Hepatocyte (in vitro differentiated cells): ENCODE measurements at places on chromosomes 2 and 18. TPM values are rescaled to one million over a fixed set of nuclear protein-coding genes. Genes with fewer than 3 reads are reported as not detected.
A peak's percentile ranks its signal among the peaks of the same experiment; 100 is the strongest.

- no peak for DNase-seq
These were observed 53.9 kb upstream of the PXDN start for GRCh38 chr2:1798115-1798784.

DNA sequence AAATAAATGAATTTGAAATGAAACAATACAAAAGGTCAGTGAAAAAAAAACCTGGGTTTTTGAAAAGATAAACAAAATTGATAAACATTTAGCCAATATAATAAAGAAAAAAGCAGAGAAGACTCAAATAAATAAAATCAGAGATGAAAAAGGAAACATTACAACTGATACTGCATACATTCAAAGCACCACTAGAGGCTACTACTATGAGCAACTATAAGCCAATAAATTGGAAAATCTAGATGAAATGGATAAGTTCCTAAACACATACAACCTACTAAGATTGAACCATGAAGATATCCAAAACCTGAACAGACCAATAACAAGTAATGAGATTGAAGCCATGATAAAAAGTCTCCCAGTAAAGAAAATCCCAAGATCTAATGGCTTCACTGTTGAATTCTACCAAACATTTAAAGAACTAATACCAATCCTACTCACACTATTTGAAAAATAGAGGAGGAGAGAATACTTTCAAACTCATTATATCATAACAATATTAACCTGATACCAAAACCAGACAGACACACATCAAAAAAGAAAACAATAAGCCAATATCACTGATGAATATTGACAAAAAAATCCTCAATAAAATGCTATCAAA is 80.8 kb upstream of the CERS6 start:
- DNase-seq = no peak

- DNase-seq = no peak
These were observed 879 bp upstream of the EPAS1 start for GRCh38 chr2:46296216-46296839.

DNA sequence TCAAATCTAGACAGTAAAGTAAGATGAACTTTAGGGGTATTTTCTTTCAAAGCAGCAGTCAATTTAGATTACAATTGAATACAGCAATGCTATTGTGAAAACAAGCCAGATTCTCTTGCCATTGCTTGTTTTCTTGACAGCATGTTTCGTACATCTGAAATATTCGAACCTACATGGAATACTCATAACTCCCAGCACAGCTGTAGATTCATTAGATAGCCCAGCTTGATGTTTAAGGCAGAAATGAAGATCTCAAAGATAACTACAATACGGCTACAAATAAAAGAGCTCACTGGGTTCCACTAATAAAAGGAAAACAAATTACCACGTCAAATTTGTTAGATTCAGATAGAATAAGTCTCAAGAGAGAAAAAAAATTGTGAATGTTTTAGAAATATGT is 208.8 kb downstream of the WDPCP start:
- no peak for DNase-seq

GRCh38 chr2:119407430-119408220 is 24.0 kb upstream of the TMEM37 start:
- DNase-seq = peak; percentile 76

DNA sequence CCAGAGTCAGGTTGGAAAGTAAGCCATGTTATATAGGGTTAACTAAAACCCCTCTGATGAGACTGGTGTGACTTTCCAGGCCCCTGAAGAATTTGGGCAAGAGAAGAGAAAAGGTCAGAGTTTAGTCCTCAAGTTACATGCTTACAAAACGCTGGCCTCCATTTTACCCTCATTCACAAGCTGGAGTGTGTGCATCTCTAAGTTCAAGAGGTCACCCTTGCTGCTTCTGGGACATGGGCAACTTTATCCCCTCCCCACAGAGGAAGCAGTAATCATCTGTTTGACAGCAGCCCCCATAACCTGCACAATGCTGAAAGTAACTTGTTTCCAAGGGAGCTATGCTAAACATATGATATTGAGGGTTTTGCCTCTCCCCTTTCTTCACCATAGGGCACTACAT is 85.2 kb upstream of the CCDC195 start:
- DNase-seq = no peak

DNA sequence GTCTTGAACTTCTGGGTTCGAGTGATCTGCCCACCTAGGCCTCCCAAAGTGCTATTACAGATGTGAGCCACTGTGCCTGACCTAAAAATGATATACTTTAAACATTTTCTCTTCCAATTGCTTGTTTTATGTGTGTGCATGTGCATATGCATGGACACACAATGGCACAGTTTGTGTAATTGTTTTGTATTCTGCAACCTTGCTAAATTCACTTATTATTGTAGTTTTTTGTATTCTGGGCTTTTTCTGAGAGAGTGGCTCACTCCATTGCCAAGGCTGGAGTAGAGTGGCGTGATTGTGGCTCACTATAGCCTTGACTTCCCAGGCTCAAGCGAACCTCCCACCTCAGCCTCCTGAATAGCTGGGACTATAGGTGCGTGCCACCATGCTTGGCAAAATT is 8.1 kb downstream of the HAT1 start:
- no peak for DNase-seq

DNA sequence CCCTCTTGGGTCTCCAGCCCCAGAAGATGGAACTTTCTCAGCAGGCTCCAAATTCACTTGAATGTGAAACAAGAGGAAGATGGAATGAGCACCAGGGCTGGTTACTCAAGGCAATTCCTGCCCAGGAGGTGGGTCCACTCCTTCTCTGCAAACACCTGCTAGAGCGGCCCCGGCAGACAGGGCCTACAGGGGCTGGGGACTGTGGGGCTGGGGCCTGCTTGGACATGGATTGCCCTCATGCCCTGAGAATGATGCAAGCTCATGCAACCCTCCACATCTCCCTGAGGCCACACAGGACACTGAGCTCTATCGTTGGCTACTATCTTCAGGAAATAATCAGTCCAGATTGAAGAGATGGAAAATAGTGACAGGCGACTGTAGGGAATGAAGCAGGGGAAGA is 39.1 kb downstream of the TFCP2L1 start:
- DNase-seq = no peak

GRCh38 chr2:16393500-16394071 is 272.0 kb downstream of the CYRIA start:
- peak; percentile 10 for DNase-seq

- no peak for DNase-seq
These were observed 91.3 kb downstream of the FAM117B start for GRCh38 chr2:202726070-202726469.

DNA sequence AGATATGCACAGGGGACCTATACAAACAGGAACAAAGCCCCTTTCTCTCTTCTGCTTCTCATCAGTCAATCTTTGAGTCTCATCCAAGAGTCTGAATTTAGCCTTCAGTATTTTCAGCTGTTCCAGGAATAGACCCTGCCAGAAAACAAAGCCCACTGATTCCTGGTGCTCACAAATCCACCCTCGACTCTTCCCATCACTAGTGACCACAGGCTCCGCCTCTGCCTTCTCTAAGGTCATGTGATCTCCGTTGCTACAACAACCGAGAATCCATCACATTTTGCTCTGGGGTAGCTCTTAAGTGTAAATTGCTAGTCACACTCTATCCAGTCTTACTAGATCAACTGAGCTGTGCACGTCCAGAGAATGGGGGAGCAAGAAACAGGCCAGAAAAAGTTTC is 46.4 kb upstream of the SPTBN1 start:
- no peak for DNase-seq

DNA sequence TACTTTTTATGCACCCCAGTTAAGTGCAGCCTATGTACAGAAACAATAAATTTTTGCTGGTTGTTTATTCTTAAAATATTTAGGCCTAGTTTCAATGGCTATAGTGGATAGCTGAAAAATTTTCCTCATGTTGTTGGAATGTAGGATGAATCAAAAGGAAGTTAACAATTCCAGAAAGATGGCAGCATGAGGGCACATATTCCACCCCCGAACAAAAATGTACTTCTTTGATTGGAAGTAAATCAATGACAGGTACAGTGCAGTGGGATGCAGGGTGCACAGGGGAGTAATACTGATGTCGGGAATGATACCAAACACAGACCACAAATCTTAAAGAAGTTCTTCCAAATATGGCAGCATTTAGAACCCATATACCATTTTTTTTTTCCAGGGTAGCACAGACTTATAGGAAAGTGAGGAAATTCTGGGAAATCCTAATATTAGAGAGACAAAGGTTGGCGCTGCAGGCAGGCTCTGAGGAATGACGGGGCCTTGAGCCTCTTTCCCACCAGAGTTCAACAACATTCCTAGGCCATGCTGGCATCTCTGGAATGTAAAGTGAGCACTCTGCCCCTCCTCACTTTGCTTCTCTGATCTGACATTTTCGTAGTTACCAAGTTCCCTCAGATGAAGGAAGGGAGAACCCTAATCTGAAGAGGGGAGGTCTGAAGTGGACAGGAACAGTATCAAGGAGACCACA is 36.6 kb upstream of the IKZF2 start:
- peak; percentile 19 for DNase-seq

Gene DNPEP
- total RNA-seq = 53.5 and 72.0 TPM in 2 replicates

Gene AKAIN1
- total RNA-seq = not detected in 2 replicates

Gene ZNF521
- 13.3 and 16.3 TPM in 2 replicates for total RNA-seq

Gene RUFY4
- 0.10 and 0.44 TPM in 2 replicates for total RNA-seq

Gene CD207
- not detected in 2 replicates for total RNA-seq
